Left forelimb (tissue), 1 donor: ENCODE measurements at places on chromosomes 4 and X.

- no peak for DNase-seq
Observed at GRCh38 chrX:7088968-7089615, 58.4 kb upstream of the STS start.

DNA sequence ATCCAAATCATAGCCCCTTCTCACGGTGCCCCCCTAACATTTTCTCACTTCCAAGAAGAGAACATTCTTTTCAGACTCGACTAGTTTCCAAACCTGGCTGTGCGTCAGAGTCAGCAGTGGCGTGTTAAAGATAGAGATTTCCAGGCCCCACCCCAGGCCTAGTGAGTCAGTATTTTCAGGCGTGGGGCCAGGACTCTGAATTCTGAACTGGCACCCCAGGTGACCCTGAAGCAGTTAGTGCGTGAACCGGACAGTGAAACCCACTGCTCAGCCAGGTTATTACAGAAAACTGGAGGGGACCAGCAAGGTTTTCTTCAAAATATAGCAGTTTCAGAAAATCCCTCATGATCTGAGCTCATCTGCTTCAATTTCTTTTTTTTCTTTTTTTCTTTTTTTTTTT lies 35.0 kb upstream of the BCOR start:
- no peak for DNase-seq

DNA sequence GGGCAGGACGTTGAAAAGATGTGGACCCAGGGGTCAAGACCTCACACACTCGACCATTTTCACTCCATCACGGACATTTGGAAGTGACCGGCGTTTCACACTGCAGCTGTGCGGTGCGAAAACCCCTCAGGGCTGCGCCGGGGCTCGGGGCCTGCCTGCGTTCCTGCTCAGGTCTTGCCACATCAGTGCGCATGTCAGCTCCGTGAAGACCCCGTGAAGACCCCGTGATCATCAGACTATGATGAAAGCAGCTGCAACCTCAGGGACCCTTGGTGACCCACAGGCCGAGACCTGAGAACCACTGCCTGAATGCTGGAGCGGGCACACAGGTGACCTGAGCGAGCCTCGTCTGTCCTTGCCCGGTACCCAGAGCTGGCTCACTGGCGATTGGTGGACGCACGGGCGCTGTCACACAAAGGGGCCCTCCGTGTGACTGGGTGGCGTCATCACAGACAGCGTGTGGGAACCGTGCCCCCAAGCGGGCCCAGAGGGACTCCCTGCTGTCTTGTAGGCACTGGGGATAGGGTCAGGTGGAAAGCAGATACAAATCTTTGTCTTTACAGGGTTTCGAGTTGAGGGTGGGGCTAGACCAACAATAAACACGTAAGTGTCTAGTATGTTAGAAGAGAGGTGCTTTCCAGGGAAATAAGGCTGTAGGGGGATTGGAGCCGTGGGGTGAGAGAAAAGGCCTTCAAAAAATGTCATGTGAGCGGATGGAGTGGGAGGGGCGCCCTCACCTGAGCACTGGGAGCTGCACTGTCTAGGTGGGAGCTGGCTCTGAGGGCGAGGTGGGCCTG lies 12.7 kb downstream of the MSANTD1 start:
- DNase-seq: peak; percentile 57

DNA sequence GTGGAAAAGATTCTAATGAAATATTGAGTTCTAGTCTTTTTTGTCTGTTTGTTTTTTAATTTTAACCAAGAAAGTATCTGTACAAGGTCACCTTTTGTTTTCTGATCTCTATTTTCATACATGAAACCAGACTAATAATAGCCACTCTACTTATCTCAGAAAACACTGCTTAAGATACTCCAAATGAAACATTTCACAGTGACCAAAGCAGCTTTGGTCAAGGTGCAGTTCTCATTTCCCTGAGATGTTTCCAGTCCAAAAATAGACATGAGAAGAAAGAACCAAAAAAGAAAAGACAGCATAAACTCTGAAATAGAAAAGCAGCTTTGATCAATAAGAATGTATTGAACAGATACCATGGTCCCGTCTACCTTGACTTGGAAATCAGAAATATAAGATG lies 782.8 kb downstream of the RAB28 start:
- DNase-seq: no peak

DNA sequence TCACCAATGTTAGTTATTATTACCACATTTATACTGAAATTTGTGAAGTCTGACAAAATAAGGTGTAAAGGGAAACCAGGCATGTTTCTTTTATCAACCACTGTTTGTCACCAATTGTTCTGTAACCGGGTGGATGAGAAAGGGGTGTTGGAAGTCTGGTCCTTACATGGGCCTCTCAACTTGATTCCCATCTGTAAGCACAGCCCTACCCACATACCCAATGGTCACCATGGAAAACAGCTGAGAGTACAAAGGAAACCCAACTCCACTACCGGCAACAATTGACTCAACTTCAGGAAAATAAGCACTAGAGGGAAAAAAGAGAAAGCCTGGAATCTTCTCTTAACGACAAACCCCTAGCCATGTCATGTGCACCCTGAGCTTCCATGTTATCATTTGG lies 70.8 kb upstream of the PTCHD1 start:
- no peak for DNase-seq

DNA sequence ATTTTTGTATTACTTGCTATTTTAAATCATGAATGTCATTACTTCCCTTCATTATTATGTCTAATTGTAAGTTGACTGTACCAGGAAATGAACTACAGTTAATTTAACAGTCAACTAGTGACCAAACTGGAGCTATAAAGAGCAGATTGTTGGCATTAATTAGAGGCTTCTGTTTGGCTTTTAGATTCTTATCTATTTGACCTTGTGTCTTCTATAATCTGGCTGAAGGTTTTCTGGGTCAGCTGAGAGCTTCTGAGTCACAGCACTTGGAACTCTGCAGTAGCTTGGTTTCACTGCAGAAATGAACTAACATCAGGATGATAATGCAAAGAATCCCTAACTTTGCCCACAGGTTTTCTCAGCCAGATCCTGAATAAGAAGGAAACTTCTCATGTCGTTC lies 169.2 kb upstream of the LEF1 start:
- DNase-seq: no peak

- DNase-seq: no peak
Observed at GRCh38 chr4:74845834-74846233, 51.5 kb upstream of the BTC start.

- no peak for DNase-seq
Observed at GRCh38 chrX:154738011-154738738, 12.7 kb downstream of the GAB3 start.

DNA sequence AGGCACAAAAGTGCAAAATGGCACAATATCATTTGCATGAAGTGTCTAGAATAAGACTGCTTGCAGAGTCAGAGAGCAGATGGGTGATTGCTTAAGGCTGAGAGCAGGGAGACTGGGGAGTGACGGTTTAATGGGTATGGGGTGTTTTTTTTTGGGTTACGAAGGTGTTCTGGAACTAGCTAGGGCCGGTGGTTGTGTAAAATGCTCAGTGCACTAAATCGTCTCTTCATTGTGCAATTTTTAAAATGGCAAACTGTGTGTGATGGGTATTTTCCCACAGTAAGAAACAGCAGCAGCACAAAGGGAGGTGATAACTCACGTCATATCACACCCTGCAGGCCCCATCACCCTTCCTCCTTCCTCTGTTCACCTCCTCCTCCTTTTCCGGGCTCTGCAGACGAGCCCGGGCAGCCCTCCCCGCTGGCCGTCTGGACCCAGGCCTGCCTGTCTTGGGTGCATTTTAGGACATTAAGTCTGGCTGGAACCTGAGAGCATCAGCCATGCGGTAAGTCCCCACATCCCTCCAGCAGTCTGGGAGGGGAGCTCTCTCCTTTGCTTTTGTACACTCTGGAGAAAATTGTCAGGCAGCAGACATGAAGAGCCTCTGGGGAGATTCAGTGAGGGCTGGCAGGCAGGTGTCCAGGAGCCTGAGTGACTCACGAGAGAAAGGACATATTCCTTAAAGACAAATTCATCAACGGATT lies 42.7 kb downstream of the ASMT start:
- DNase-seq: no peak

- DNase-seq: no peak
Observed at GRCh38 chrX:19775830-19776485, 111.4 kb downstream of the SH3KBP1 start.

GRCh38 chr4:2535376-2536192 lies 863 bp upstream of the FAM193A start:
- peak; percentile 78 for DNase-seq
